T-helper 17 cell (primary cell): ENCODE measurements at places on chromosomes 6 and 20.

DNA sequence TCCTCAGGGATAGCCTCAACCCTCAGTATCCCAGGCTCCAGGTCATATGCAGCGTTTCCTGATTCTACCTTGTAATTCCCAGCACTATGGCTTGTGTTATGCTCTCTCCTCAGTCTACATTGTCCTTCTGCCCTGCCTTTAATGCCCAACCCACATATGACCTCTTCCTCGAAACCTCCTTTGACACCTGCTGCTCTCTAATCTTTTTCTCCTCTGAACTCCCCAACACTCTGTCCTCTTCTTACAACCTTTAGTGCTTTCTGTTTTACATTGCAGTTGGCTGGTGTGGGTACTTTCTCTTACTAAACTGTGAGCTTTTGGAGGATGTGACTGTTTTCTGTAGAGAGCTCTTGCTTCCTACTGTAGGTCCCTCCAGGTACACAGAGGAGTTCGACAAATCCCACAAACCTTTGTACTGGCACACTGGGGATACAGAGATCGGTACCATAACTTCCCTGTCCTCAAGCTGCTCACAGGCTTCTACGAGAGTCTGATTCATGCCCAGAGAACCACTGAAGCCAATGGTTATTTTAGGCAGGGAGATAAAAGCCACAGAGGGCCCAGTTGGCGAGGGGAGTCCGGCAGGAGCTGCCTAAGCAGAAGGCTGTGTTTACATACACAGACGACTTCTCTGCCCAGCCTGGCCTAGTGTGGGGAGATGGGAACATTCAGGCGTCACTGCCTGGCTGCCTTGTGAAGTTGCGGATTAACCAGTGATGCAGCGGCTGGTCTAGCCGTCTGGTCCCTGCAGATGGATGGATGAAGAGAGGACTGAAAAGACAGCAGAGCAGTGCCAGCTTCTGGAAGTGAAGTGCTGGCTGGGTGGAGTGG is 8.4 kb upstream of the EPB41L1 start:
- DNase-seq: no peak

- no peak for DNase-seq
Measured at GRCh38 chr6:82370788-82371187, 7.2 kb downstream of the TPBG start.

- no peak for DNase-seq
Measured at GRCh38 chr6:93079061-93079460, 340.3 kb downstream of the EPHA7 start.

- no peak for DNase-seq
Measured at GRCh38 chr6:161107779-161108730, 116.5 kb downstream of the MAP3K4 start.

- DNase-seq: no peak
Measured at GRCh38 chr20:21325296-21325695, 22.2 kb downstream of the XRN2 start.

- no peak for DNase-seq
Measured at GRCh38 chr20:1383623-1384404, 9.0 kb downstream of the FKBP1A start.

- DNase-seq: no peak
Measured at GRCh38 chr6:163712566-163712961, 298.0 kb downstream of the QKI start.
